ENCODE measurements at places on chromosomes 12 and 14. TPM values are rescaled to one million over a fixed set of nuclear protein-coding genes. Genes with fewer than 3 reads are reported as not detected.

CLEC1A gene
- total RNA-seq: not detected

CIDEB gene
- total RNA-seq: 33.7 TPM

SOAT2 gene
- total RNA-seq: 9.8 TPM

SYT10 gene
- not detected for total RNA-seq

ZNF26 gene
- 22.5 TPM for total RNA-seq

PIWIL1 gene
- not detected for total RNA-seq

GSC gene
- not detected for total RNA-seq

AMDHD1 gene
- total RNA-seq: 2.0 TPM

PTPRR gene
- total RNA-seq: not detected

CLEC6A gene
- not detected for total RNA-seq

TSHR gene
- total RNA-seq: 0.37 TPM

HNRNPC gene
- 677 TPM for total RNA-seq

ADCY4 gene
- total RNA-seq: 6.3 TPM

KLRG1 gene
- 14.4 TPM for total RNA-seq

AQP2 gene
- total RNA-seq: not detected

CNTN1 gene
- not detected for total RNA-seq

GPRC5D gene
- total RNA-seq: not detected

PLEKHG7 gene
- not detected for total RNA-seq

PAPLN gene
- total RNA-seq: 1.0 TPM

PGF gene
- 0.28 TPM for total RNA-seq

KRT73 gene
- 0.42 TPM for total RNA-seq

RBM23 gene
- total RNA-seq: 91.7 TPM

RASAL1 gene
- 2.3 TPM for total RNA-seq

TDRD9 gene
- total RNA-seq: 0.33 TPM

CEP290 gene
- 18.2 TPM for total RNA-seq

LHX5 gene
- total RNA-seq: not detected

P2RX2 gene
- not detected for total RNA-seq

EML5 gene
- total RNA-seq: 2.9 TPM

ASCL1 gene
- not detected for total RNA-seq

MAP1LC3B2 gene
- 0.89 TPM for total RNA-seq

TSPAN19 gene
- not detected for total RNA-seq

ERP27 gene
- total RNA-seq: 11.8 TPM

CD163L1 gene
- total RNA-seq: 1.2 TPM

KLRK1 gene
- 355 TPM for total RNA-seq

WNT5B gene
- not detected for total RNA-seq

RPL6 gene
- total RNA-seq: 1,087 TPM

PIK3C2G gene
- not detected for total RNA-seq

TMEM119 gene
- 0.11 TPM for total RNA-seq

NFKBIA gene
- 85.5 TPM for total RNA-seq

ANKRD33 gene
- not detected for total RNA-seq

RNASE7 gene
- not detected for total RNA-seq

AICDA gene
- total RNA-seq: not detected

RERGL gene
- not detected for total RNA-seq

LRP1-AS gene
- not detected for total RNA-seq
